ENCODE measurements at places on chromosomes 1 and 21.

- no peak for DNase-seq
Measured at GRCh38 chr1:183493540-183494245, 21.4 kb downstream of the SMG7 start.

GRCh38 chr1:75519651-75520427, 91.1 kb downstream of the SLC44A5 start:
- DNase-seq: no peak

DNA sequence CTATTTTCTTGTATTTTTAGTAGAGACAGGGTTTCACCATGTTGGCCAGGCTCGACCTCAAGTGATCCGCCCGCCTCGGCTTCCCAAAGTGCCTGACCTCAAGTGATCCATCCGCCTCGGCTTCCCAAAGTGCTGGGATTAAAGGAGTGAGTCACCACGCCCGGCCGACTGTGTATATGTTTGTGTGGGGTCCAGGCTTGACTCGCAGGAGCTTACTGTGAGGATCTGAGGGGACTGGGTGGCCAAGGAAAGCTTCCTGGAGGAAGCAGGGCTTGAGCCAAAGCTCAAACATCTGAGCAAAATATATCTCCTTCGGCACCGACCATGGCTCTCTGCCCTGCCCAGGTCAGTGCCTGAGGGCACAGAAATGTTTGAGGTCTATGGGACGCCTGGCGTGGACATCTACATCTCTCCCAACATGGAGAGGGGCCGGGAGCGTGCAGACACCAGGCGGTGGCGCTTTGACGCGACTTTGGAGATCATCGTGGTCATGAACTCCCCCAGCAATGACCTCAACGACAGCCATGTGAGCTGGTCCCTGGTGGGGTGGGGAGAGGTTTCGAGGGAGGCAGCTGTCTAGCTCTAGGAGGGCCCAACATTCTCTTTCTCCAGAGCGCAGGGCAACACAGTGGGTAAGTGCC, 10.5 kb downstream of the PADI3 start:
- DNase-seq: no peak

DNA sequence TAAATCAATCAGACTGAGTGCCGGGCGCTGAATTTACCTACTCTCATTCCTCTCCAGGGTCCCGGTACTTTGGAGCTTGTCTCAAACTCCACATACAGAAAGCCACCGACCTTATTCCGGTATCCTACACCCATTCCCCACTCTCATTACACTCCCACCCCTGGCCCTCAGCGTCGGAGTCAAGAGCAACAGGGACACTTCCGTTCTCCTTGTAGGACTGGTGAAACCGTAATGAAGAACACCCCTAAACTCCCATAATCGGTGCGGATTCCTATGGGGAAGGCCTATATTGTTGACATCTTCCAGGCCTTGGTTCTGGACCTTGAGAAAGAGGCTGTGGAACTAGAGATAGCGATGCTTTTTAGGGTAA, 798 bp downstream of the ZBED6 start:
- peak; percentile 46 for DNase-seq

- no peak for DNase-seq
Measured at GRCh38 chr1:14599800-14600199, 1.3 kb downstream of the KAZN start.

GRCh38 chr1:53539711-53540603, 80.8 kb downstream of the DMRTB1 start:
- no peak for DNase-seq

DNA sequence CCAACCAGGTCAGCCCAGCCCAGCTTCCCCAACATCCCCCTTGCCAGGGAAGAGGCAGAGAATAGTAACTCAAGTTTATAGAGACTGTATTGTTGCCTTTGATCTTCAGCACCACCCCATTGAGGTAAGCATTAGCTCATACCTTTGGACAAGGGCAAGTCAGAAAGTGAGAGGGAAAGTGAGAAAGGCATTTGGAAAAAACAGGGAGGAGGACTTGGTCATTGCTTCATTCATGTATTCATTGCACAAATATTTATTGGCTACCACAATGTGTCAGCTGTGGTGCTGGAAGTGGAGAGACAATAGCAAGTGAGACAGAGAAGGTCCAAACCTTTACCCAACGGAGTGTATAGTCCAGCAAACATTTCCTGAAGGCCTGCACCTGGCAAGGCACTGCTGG, 561.2 kb downstream of the KIF26B start:
- no peak for DNase-seq

DNA sequence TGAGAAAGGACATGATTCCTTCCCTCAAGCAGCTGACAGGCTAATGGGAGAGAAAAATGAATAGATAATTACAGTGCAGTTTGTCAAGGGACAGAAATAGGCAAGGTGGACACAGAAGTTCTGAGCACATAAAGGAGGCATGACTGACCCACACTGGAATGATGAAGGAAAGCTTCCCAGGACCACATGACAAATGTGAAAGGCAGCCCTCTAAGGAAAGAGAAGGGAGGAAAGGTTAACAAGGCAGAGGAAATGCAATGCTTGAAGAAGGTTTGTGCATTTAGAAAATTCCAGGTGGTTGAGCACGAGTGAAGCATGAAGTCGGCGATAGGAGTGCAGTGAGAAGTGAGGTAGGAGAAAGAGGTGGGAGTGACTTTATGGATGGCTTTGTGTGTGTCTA, 37.4 kb downstream of the LAMC2 start:
- DNase-seq: no peak

- no peak for DNase-seq
Measured at GRCh38 chr1:8739377-8739776, 78.1 kb downstream of the RERE start.

GRCh38 chr1:206495493-206496046, 11.8 kb upstream of the RASSF5 start:
- no peak for DNase-seq

DNA sequence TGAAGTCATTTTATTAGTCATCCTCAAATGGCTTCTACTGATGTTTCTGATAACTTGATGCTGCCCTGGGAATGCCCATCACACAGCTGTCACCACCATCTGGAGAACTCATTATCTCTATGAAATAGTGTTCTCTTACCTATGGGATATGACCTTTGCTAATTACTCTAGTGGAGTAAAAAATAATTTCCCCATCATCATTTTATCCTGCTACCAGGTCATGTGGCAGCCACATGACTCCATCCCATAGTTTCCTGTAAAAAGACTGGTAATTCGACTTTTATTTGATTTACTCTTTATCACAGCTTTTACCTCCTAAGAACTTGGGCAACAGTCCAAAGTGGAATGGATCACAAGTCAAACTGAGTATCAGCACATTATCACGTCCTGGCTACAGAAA, 76.1 kb upstream of the USP25 start:
- DNase-seq: peak; percentile 31

DNA sequence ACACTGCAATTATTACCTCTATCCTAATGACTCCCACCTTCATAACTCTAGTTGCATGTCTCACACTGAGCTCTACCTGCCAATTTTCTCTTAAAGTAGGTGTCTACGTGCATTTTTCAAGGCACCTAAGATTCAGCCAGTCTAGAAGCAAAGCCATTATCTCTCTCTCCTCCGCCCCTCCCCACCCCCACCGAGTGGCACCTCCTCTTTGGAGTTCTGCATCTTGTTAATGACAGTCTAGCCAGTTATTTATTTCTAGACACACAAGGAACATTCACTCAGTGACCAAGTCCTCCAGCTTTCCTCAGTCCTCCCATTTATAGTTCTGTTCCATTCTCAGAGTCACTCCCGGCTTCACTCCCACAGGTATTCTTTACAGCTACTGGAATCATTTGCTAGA, 47.6 kb downstream of the ASTN1 start:
- no peak for DNase-seq

DNA sequence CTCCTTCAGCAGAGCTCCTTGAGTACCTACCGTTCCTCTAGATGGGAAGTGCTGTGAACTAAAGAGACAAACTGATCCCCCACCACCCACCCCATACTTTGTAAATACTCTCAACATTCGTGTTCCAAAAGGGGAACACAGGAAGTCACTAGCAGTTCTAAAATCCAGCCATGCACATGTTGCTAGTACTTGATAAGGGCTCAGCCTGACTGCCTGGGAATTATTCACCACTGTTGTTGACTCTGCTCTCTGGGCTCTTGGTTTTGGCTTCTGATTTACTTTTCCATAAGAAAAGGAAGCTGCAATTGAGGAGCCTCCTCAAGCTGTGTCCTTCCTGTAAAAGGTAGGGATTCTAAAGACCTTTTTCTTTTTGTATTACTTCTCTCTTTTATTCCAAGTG, 67.5 kb downstream of the IVNS1ABP start:
- no peak for DNase-seq

- no peak for DNase-seq
Measured at GRCh38 chr21:42537106-42537742, 23.6 kb downstream of the SLC37A1 start.

DNA sequence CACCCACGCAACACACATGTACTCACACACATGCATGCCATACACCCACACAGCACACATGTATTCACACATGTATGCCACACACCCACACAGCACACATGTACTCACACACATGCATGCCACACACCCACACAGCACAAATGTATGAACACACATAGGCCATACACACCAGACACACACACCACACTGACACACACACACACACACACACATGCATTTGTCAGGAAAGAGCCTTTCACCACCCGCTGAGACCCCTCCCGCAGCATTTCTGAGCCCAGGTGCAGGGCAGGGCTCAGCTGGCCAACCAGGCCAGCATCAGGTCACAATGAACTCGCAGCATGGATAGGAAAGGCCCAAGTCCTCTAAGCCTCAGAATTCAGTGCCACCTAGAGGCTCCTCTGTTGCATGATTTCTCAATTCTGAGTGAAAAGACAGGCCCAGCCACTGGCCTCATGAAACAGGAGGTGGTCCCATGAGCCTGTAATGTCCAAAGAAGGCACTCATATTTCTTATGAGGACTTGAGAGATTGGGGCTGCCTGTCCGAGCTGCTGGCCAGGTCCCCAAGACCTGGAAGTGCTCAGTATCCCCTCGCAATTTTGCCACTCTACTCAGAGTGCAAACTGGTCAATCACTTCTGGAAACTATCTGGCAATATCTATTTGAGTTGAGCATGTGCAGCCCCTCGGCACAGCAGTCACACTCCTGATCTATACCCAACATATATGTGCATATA, 57.3 kb downstream of the PSMG1 start:
- peak; percentile 56 for DNase-seq

GRCh38 chr1:5312293-5312674, 657.9 kb downstream of the AJAP1 start:
- no peak for DNase-seq

- DNase-seq: no peak
Measured at GRCh38 chr1:226646870-226647449, 92.1 kb downstream of the ITPKB start.

- no peak for DNase-seq
Measured at GRCh38 chr21:38156200-38156599, 100.6 kb upstream of the KCNJ15 start.

GRCh38 chr21:39232861-39233291, 49.6 kb upstream of the PSMG1 start:
- DNase-seq: no peak

- no peak for DNase-seq
Measured at GRCh38 chr1:187032982-187033692, 204.4 kb downstream of the PLA2G4A start.

DNA sequence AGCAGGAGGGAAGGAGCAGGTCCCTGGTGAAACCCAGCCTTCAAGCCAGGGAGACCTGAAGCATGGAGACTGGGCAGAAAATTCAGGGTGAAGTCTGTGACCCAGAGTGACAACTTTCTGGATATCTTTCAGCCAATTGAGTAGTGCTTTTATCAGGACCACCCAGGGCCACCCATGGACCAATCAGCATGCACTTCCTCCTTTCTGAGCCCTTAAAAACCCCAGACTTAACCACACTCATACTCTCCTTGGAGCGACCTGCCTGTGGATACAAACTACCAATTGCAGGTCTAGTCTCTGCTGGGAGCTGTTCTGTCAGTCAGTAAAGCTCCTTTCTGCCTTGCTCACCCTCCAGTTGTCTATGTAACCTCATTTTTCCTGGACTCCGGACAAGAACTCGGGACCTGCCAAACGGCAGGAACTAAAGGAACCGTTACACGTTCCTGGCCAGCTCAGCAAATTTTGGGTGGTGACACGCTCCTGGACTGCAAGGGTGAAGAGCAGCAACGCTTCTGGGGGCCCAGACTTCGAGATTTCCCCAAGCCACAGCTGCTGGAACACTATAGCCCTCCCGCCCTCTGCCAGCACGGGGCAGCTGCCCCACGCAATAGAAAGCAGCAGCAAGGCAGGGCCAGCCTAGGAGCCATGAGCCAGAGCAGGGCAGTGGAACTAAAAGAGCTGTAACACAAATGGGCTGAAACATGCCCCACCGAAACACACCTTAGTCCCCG, 1183.4 kb downstream of the AMY1C start:
- DNase-seq: no peak

GRCh38 chr1:115295904-115296696, 41.9 kb downstream of the NGF start:
- no peak for DNase-seq

GRCh38 chr1:42765832-42766740, 742 bp downstream of the P3H1 start:
- peak; percentile 52 for DNase-seq

- no peak for DNase-seq
Measured at GRCh38 chr1:209714338-209714737, 9.7 kb downstream of the HSD11B1 start.

DNA sequence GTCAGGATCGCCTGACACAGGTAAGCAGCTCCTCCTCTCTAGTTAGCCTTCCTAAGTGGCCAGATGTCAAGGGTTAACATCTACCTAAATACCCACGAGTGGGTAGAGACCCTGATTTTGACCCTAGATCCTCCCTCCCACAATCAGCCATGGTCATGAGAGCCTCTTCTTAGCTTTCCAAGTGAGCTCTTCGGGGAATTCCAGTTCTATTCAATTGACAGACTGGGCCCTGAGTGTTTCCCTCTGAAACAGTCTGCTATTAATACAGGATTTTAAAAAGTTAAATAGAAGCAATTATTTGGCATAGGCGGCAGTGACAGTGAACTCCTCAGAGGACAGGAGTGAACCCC, 28.1 kb downstream of the C2CD2 start:
- DNase-seq: no peak

DNA sequence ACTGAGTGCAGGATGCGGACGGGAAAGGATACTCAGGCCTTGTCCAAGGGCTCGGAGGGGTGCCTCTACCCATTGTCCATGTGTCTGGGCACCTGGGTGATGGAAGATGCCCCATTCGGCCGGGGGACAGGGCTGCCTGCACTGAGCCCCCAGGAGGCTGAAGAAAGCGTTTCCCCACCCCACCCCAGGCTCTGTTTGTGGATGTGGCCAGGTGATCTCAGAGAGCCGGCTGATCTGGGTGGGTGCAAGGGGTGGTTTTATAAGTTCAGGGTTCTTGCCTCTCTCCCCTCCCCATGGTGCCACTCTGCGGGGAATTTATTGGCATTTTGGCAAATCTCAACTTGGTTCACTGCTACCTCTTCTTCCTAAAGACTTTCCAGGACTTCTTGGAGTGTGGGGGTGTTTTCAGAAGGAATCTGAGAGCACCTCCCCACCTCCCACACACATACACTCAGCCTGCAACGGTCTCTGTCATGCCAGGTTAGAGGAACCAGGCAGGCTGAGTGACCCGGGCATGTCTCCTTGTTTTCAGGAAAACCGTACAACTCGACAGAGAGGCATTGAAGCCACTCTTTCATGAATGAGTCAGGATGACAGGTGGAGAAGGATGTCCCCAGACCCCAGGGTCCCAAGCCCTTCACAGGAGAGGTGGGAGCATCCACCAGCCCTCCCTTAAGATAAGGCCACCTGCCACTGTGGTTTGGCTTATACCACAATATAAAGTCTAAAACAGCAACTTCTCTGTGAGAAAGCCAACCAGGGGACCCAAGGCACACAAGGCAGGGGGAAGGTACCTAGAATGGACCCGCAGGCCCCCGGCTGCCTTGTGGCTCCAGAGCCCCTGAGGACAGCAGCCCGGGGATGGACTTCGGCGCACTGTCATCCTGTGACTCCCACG, 174.9 kb downstream of the ETS2 start:
- DNase-seq: no peak

- no peak for DNase-seq
Measured at GRCh38 chr1:112937070-112937469, 18.9 kb downstream of the SLC16A1 start.
